ENCODE measurements at places on chromosomes 3 and 15. TPM values are rescaled to one million over a fixed set of nuclear protein-coding genes. Genes with fewer than 3 reads are reported as not detected.

DNA sequence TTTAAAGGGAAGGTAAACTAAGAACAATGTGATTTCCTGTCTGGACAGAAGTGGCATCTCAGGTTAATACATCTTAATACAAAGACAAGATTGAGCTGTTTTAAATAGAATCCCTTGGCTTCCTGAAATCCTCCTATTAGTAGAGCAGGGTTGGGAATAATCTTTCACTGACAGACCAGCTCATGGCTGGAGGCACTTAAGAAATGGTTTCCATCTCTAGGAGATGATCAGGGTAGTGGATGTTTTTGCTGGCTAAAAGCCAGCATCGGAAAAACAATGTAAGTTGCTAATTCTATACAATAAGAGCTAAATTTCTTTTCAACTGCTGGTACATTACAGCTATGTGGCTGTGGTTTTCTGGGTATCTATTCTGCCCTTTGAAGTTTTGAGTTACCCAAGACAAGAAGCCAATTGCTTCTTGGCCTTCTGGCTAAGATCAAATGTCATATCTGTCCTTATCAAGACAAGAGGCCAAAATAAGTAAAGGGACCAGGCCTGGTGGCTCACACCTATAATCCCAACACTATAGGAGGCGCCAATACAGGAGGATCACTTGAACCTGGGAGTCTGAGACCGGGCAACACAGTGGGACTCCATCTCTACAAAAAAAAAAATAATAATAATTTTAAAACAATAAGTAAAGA lies 49.6 kb downstream of the SHQ1 start:
- H3K4me3 ChIP-seq, result no peak overlapping the region
- H3K36me3 ChIP-seq, result no peaks in the 10 kb centered on the region
- no peaks in the 10 kb centered on the region for H3K27me3 ChIP-seq
- DNase-seq, result no peak

DNA sequence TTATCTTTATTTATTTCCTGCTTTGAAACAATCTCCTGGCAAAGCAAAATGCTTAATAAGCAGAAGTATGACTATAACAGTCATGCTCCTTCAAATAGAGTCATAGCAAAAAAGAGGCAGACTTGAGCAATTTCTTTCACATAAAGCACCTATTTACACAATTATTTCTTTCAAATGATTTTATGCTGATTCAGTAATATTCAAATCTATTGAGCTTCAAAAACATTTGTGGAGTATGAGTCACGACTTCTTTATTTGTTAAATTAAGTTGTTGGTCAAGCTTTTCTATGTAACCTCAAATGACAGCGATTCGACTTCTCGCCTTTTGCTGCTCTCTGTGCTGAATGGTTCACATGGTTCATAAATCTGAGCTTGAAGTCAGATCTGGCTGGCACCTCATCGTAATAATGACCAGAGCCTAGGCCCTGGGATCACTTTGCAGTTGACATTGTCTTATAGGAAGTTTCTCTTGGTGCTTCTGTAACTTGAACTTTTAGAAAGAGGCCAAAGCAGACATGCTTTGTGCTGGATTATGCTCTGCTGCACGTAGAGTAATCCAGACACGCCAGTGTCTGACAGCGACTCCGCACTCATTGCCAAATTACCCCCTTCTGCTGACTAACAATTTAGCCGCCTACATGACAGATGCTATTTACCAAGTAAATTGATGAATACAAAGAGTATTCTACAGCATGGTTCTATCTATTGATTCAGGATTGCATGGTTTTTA lies 139.0 kb downstream of the MCTP2 start:
- no peaks in the 10 kb centered on the region for H3K27me3 ChIP-seq
- H3K36me3 ChIP-seq, result no peaks in the 10 kb centered on the region
- DNase-seq, result no peak
- H3K4me1 ChIP-seq, result no peaks in the 10 kb centered on the region
- H3K27ac ChIP-seq, result no peak overlapping the region
- no peak overlapping the region for H3K4me3 ChIP-seq

DNA sequence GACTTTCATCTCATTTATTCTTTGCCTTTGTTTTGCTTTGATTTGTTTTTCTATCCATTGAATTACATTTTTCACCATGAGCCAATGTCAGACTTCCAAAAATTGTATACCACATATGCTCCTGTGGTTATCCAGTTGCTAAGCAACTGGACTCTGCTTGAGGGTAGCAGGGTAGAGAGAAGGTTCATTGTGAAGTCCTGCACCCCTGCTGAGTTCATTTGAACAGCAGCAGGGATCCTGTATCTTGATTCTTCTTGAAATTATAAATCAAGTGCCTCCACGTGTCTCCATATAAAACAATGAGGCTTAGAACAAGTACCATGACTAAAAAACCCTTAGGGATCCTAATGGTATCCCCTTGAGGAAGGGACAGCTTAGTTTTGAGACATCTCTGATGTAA lies 449.3 kb downstream of the ROBO2 start:
- H3K27ac ChIP-seq, result no peak overlapping the region
- H3K36me3 ChIP-seq, result no peaks in the 10 kb centered on the region
- H3K27me3 ChIP-seq, result no peaks in the 10 kb centered on the region
- H3K4me3 ChIP-seq, result no peak overlapping the region
- no peaks in the 10 kb centered on the region for H3K4me1 ChIP-seq

DNA sequence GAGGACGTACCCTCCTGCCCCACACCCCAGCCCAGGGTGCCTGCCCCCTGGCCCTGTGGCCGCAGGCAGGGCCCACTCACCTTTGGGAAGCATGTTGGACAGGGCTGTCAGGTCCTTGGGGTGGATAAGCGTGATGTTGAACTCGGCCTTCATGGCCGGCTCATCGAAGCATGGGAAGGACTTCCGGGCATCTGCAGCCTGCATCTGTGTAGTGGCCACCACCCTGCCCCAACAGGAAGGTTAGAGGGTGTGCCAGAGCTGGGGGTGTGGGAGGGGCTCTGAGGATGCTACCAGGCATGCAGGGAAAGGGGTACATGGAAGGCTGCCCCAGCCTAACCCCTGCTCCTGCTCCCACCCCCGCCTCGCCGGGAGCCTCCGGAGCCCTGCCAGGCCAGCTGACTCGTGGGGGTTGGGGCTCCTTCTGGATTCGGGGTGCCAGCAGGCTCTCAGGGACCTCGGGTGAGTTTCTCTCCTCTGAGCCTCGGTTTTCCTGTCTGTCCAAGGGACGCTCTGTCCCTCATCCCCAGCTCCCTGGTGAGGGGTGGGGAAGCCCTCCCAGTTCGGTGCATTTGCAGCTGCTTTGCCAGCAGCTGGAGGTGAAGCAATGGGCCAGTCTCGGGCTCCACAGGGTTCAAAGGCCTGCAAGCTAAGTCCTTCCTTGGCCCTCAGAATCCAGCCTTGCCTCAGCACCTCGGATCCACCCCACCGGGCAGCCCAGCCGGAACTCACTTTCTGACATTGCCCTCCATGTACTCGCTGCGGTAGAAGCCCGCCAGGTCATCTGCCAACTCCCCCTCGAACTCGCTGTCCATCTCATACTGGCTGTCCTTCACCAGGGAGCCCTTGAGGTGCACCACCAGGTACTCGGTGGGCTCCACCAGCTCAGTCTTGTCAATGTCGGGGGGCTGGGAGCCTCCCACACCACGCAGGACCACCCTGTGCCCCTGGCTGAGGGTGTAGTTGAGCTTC lies 9.1 kb downstream of the ANPEP start:
- no peak overlapping the region for H3K4me3 ChIP-seq
- no peaks in the 10 kb centered on the region for H3K36me3 ChIP-seq
- DNase-seq, result no peak
- no peaks in the 10 kb centered on the region for H3K27me3 ChIP-seq

DNA sequence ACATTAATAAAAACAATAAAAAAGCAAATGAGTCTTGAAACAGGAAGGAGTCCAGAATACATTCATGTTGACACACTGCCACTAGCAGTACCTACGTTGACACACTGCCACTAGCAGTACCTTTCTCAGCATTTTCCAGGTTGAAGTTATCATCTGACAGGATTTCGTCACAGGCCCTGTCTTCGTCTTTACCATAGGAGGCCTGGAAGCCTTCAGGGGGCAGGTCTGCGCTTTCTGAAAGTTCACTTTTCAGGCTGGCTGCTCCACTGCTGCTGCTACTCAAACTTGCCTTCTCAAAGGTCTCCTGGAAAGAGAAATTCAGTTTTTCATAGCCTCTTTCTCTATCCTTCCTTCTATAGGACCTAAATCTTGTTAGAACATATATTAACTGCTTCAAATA lies 194.7 kb downstream of the NEK10 start:
- H3K4me1 ChIP-seq, result no peaks in the 10 kb centered on the region
- no peak overlapping the region for H3K4me3 ChIP-seq
- DNase-seq, result no peak

DNA sequence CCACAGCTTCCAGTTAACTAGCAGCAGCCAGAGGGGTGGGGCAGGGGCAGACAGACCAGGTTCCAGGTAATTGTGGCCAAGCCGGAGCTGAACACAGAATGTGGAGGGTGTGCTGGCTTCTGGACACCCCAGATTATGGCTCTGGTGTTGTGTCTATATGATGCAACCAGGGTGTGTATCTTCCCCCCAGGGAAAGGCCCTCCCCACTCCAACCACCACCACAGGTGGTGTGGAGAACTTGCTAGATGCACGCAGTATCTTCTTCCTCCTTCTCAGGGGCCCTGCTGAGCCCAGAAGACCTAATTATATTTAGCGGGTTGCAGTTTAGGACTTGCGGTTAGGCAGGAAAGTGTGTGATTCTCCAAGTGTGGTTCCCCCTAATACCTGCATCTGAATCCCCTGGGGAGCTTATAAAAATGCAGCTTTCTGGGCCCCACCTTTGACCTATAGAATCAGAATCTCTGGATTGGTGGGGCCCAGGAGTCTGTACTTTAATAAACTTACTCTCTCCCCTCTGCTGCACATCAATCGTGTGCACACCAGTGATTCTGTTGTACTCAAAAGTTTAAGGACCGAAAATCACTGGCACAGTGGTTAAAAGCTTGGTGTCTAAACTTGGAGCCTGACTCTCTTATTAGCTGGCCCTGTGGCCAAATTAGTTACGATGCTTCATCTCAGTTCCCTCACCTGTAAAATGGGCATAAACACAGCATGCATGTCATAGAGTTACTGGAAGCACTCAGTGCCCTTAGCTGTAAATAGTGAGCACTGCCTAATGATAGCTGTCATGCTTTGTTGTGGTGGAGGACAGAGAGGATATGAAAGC lies 379.1 kb upstream of the PROK2 start:
- no peaks in the 10 kb centered on the region for H3K36me3 ChIP-seq
- no peak overlapping the region for H3K4me3 ChIP-seq
- peaks cover 48% of the 10 kb centered on the region for H3K4me1 ChIP-seq
- no peak for DNase-seq

DNA sequence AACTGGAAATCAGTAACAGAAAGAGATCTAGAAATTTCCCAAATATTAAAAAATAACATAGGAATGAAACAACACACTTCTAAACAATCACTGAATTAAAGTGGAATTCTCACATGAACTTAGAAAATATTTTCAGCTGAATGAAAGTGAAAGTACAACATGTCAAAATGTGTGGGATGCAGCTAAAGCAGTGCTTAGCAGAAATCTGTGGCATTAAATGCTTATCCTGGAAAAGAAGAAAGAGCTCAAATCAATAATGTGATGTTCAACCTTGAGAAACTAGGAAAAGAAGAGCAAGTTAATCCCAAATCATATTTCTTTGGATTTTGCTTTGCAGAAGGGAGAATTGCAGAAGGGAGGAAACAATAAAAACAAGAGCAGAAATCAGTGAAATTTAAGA lies 98.2 kb upstream of the NR2E3 start:
- H3K36me3 ChIP-seq, result no peaks in the 10 kb centered on the region
- H3K27ac ChIP-seq, result no peak overlapping the region
- H3K4me1 ChIP-seq, result no peaks in the 10 kb centered on the region
- H3K4me3 ChIP-seq, result no peak overlapping the region
- no peaks in the 10 kb centered on the region for H3K27me3 ChIP-seq

DNA sequence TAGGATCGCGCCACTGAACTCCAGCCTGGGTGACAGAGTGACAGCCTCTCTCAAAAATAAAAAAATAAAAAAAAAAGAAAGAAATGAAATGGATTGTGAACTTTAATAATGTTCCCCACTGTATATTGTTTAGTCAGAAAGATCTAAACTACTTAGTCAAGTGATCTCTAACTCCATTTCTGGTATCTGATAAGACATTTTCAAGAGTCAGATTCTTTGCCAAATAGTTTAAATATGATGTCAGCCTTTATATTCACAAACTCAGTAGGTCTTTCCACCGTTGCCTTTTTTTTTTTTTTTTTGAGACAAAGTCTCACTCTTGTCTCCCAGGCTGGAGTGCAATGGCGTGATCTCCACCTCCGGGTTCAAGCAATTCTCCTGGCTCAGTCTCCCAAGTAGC lies 29.0 kb upstream of the OSBPL11 start:
- DNase-seq, result no peak
- H3K27me3 ChIP-seq, result no peaks in the 10 kb centered on the region
- no peaks in the 10 kb centered on the region for H3K4me1 ChIP-seq
- H3K27ac ChIP-seq, result no peak overlapping the region
- no peak overlapping the region for H3K4me3 ChIP-seq

DNA sequence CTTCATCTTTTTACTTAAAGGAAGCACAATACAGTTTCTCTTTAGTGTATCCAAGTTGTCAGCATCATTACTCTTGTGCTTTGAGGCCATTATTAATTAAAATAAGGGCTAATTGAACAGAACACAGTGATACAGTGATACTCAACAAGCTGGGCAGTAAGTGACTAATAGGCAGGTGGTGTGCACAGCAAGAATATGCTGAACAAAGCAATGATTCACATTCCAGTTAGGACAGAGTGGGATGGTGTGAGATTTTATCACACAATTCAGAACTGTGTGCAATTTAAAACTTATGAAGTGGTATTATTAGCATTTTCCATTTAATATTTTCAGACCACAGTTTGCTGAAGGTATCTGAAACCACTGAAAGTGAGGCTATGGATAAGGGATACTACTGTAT lies 116.9 kb downstream of the PLOD2 start:
- no peak for DNase-seq
- no peak overlapping the region for H3K27ac ChIP-seq
- H3K4me3 ChIP-seq, result no peak overlapping the region
- H3K36me3 ChIP-seq, result no peaks in the 10 kb centered on the region
- no peaks in the 10 kb centered on the region for H3K4me1 ChIP-seq
- H3K27me3 ChIP-seq, result no peaks in the 10 kb centered on the region

The GALK2 gene
- polyA plus RNA-seq, result 13.9 TPM

The PLSCR5 gene
- 0.21 TPM for polyA plus RNA-seq

The SCG3 gene
- polyA plus RNA-seq, result 0.59 TPM

Data from thymus (tissue), 14 donors.